GF-D8 (cell line): ENCODE measurements at places on chromosomes 12 and 14.

GRCh38 chr12:50720085-50720484, 43.8 kb upstream of the ATF1 start:
- no peak for DNase-seq

DNA sequence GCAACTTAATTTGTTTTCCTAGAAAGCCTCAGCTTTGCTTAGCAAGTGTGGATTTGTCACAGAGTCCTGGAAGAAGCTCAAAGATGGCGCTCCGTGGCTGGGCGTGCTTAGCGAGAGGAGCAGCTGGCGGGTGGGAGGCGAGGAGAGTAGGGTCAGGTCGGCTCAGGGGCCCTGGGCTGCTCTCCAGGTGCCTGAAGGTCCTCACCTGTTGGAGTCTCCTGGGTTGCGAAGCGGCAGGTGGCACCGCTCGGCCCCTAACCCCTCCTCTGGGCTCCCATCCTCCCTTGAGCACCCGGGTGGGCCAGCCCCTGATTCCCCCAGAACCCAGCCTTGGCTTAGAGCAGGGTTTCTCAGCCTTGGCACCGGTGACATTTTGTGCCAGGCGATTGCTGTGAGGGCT, 25.1 kb downstream of the LRTM2 start:
- no peak for DNase-seq

DNA sequence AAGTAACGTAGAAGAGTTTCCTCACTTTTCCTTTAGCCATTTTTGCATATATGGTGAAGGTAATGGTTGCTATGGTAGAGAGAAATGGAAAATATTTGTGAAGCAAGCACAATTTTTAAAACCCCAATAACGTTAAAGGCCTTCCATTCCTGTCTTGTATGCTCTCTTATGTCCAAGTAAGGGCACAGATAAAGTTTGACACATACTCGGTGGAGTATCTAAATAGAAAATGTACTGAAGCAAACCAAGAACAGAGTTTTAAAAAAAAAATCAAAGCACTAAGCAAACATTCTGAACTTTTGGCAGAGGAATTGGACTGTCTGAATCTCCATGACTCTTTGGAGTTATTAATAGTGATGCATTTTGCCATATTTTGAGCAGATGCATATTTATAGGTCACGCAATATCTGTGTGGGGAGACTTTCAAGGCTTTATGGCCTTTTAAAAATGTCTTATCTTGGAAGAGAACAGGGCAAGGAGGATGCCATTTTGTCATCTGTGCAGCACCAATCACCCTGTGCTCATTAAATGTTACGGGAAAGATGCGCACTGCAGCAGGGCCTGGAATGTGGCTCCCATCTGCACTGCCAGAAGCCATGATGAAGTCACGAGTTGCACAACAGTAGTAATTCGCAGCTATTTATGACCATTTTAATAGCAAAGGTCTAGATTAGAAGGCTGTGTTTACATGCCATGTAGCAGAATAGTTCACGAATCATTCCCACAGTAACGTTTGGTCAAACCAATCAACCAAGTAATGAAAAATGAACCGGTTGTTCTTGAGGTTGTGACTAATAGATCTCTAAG, 23.3 kb upstream of the AMIGO2 start:
- no peak for DNase-seq

DNA sequence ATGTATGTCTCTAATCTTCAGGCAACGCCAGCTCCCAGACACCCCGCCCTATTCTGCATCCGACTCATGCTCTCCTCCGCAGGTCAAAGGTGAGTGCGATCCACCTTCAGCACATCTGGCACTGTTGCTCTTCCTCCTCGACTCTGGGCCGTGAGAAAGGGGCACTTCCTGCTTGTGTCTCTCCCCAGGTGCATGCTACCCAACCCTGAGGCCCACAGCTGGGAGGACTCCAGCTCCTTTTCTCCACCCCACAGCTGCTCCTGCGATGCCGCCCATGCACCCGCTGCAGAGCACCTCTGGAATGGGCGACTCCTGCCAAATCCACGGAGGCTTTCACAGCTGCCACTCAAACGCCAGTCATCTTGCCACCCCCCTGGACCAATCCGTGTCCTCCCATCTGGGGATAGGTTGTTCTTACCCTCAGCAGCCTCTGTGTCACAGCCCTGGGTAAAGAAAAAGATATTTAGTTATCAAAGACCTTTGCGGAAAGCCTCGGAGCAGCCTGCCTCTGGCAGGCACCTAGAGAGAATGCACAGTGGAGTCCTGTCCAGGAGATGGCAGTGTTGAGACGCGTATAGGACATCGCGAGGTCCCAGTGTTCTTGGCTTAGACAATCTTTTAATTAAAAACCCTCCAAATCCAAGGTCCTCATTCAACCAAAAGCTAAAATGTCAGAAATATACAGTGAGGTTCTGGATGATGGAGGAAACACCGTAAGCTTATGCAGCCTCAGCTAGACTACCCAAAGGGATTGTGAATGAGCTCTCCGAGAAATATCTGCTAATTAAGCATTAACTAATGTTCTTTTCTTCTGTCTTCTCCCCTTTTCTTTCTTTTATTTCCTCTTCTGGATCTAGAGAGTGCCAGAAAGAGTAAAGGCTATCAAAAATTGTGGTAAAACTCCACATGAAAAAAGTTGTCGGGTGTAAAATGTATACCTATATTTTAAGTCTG, 54.3 kb downstream of the MYRFL start:
- DNase-seq = peak; percentile 10

GRCh38 chr14:47662466-47662865, 12.9 kb downstream of the MDGA2 start:
- no peak for DNase-seq

GRCh38 chr14:59566296-59566695, 10.3 kb downstream of the CCDC175 start:
- no peak for DNase-seq

- DNase-seq = no peak
Observed at GRCh38 chr12:105507311-105508038, 177.0 kb downstream of the C12orf75 start.

DNA sequence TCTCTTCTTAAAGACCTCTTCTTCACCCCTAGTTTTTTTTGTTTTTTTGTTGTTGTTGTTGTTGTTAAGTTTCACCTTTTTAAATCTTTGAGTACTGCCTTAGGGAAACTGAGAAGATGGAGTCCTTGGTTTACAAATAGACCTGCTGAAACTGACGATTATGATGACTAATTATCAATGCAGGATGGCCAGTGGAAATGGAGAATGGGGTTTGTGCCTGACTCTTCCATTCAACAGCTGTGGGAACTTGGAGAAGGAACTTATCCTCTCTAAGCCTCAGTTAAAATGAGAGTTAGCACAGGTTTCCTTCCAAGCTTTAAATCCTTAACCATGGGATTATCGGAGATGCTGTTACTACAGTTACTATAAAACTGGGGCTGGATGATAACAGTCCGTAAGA, 66.7 kb upstream of the PNMA1 start:
- no peak for DNase-seq

DNA sequence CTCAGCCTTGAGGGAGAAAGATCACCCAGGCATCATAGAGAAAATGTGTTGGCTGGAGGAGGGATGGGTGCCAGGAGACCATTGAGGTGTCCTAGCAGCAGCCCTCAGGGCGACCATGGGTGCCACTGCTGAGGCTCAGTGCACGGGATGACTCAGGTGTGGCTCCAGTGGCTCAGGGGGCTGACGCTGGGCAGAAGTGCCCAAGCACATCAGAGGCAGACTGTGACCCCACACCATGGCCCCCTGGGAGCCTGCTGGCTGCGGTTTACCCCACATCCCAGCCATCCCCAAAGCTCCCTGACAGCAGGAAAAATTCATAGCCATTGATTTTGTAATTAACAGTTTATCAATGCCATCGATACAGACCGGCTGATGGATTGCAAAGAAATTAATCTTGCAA, 120.7 kb downstream of the ESRRB start:
- no peak for DNase-seq

DNA sequence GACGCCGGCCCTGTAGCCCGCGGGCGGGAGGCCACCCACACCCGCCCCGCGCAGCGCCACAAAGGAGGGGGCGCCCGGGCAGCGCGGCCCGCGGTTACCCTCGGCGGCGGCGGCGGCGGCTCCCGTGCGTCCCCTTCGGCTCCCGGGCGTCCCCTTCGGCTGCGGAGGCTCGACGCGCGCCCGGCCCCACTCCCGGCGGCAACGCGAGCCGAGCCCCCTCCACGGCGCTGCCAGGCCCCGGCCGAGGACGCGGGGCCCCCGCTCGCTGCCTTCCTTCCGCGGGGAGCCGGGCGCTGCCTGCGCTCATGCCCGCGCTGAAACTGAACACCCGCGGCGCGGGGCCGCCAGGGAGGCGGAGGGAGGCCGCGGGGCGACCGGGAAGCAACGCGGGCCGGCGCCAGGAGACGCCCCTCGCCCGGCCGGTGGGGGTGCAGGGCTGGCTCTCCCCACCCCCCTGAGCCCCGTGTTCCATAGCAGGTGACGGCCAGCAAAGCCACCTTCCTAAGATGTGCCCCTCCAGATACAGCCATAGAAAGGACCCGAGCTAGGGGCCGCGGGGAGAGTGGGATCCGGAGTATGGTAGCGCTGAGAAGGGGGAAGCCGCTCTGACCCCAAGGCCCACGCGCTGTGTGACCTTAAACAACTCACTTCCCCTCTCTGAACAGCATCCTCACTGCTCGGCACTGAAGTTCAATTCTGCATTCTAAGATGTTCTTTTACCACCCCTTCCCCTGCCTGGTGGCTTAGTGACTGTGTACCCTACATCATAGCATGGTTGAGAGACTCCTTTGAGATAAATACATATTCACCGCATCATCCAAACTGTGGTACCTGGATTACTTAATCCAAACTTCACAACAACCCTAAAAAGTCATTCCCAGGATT, 42.8 kb downstream of the KDM2B start:
- no peak for DNase-seq

DNA sequence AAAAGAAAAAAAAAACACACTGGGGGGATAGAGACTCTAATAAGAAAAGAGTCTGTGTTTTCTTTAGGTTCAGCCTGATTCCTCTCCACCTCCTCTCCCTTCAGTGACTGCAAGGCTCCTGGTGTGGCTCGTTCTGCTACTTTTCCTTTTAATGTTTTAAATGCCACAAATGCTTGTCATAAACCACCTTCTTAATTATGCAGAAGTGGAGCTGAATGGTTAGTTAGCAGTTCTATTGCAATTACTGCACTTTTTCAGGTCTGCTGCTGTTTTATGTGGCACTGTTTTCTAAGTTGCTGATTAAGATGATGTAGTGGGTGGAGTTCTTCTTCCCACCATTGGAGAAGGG, 878.1 kb downstream of the DIO2 start:
- no peak for DNase-seq

- no peak for DNase-seq
Observed at GRCh38 chr12:115572440-115572839, 705.1 kb downstream of the MED13L start.

- DNase-seq = no peak
Observed at GRCh38 chr14:74488786-74489397, 4.2 kb downstream of the NPC2 start.

- DNase-seq = peak; percentile 43
Observed at GRCh38 chr12:49750027-49750995, 9.0 kb downstream of the TMBIM6 start.

DNA sequence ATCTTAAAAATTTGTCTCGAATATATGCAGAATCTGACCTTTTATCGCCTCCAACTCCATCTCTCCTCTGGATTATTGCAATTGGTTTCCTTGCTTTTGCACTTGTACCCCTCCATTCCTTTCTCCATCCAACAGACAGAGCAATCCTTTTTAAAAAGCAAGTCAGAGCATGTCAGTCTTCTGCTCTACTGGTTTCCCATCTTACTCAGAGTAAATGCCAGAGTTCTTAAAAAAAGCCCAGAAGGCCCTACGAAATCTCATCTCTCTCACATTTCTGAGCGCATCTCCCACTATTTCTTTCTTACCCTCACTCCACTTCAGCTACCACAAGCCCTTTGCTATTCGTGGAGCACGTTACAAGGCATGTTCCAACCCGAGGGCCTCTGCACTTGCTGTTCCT, 236.9 kb upstream of the DDHD1 start:
- no peak for DNase-seq

GRCh38 chr14:61623927-61624326, 71.4 kb upstream of the HIF1A start:
- no peak for DNase-seq

DNA sequence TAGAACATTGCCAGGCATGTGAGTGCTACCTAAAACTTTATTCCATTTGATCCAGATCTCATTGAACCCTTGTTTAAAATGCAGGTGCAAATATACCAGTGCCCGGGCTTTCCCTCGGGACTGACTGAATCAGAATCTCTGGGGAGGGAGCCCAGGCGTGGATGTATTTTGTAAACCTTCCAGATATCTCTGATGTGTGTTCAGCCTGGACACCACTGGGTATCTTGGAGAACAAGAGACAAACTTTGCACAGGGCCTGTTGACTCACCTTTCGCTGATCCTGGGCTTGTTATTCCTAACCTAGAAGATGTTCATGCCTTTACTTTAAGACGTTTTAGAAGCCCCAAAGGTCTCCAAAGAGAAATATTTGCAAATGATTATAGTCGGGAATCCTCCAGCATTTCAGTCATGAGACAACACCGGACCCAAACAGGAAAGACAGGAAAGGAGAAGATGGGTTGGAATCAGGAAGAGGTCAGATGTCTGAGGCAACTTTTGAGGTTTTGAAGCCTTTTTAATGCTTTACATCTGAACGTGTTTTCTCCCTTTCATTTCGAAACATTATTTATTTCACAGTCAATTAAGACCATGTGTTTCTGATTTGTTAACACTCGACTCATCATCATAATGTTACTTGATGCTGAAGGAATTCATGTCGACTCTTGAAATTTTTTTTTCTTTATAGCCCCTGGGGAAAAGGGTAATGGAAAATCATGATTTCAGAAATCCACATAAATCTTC, 118.6 kb downstream of the PLXNC1 start:
- DNase-seq = peak; percentile 38

GRCh38 chr12:43052441-43052840, 462.9 kb upstream of the PRICKLE1 start:
- DNase-seq = no peak

DNA sequence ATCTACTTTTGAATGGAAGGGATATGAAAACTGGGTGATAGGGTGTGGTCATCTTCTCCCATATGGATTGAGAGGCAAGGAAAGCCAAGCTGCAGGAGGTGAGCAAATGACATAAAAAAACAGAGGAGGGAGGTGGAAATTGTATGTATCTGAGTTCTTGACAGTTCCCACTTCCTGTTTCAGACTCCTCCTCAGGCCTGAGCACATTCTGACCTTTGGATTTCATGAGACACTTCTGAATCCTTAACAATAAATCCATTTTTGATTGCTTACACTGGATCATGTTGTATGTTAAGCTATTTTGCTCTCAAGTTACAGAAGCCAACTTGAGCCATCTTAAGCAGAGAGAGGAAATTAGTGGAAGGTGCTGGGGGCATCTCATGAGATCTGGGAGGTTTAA, 11.6 kb upstream of the SRSF5 start:
- no peak for DNase-seq

GRCh38 chr12:12724421-12725085, 7.4 kb downstream of the CDKN1B start:
- no peak for DNase-seq

DNA sequence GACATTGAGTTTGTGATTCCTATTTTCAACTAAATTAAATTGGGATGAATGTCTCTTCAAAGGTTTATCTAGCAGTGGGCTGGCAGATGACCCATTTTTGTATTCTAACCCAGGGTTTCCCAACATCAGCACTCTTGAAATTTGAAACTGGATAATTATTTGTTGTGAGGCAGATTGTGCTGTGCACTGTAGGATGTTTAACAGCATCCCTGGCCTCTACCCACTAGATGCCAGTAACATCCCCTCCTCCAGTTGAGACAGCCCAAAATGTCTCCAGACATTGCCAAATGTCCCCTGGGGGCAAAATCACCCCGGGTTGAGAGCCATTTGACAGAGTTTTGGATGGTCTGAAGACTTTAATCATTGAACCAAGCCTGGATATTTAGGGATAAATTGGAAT, 11.1 kb downstream of the DAAM1 start:
- no peak for DNase-seq
